Left lung (tissue), 14 donors: ENCODE measurements at places on chromosomes 6 and 20.
A peak's percentile ranks its signal among the peaks of the same experiment; 100 is the strongest.

- DNase-seq: no peak
These were observed 19.8 kb downstream of the SIRPD start for GRCh38 chr20:1537731-1538058.

DNA sequence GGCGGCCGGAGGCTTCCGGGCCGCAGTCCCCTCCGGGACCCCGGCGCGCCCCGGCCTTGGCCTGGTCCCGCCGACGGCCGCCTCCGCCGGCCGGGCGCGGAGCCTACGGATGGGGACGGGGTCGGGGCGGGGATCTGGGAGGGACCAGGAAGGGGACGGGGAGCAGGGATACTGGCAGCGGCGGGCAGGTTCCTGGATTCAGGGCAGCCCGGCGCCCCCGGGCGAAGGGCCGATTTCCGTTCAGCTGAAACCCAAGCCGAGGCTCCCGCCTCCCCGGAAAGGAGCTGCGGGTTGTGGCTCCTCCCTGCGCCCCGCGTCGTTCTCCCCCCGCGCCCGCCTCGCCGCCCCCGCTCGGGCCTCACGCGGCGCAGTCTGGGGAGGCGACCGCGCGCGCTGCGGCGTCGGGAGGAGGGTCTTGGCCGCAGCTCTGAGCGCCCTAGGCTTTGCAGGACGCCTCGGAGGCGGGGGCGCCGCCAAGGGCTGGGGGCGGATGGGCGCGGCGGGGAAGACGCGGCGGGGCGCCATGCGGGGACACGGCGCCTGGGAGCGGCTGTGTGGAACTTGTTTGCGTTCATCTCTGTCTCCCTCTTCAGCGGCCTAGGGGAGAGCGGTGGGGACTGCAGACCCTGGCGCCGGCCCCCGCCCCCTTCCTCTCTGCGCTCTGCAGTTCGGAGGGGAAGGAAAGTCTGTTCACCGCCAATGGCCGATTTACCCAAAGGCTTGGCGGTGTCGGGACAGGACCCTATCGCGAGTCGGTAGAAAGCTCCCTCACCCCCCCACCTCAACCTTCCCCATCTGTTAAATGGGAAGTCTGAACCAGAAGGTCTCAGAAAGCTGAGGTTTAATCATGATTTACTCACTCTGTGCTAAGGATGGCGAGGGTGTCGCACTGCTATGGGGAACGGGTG, 22.7 kb upstream of the TMEM181 start:
- no peak for DNase-seq

GRCh38 chr6:87118054-87118453, 23.1 kb upstream of the CGA start:
- DNase-seq: no peak

DNA sequence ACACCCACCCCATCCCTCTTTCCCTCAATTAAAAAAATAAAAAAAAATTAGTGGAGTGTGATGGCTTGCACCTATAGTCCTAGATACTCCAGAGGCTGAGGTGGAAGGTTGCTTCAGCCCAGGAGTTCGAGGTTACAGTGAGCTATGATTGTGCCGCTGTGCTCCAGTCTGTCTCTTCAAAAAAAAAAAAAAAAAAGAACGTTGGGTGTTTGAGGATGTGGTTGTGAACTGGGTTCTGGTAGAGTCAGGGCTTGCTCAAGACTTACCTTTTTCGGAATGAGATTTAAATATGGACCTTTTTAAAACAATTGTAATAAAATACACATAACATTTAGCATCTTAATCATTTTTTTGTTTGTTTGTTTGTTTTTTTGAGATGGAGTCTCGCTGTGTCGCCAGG, 211.9 kb downstream of the OR2B2 start:
- no peak for DNase-seq

GRCh38 chr20:59783641-59784010, 149.8 kb downstream of the SYCP2 start:
- DNase-seq: no peak

GRCh38 chr20:25626779-25627178, 3.0 kb upstream of the NANP start:
- DNase-seq: no peak

GRCh38 chr20:12957968-12958367, 50.8 kb upstream of the SPTLC3 start:
- DNase-seq: no peak

DNA sequence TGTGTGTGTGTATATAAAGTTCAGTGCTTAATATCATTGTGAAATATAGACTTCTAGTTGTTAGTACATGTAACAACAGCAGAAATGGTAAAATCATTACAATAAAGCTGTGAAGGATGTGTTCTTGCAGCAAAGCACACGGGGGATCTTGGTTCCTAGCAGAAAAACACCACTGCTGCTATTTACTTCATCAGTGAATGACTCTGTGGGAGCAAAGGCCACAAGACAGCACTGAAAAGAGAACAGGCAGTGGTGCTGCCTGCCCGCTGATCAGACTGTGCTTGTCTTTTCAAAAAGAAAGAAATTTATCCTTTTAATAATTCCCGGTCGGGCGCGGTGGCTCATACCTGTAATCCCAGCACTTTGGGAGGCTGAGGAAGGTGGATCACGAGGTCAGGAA, 689.9 kb upstream of the CITED2 start:
- DNase-seq: no peak

- no peak for DNase-seq
These were observed 423.1 kb downstream of the MAFB start for GRCh38 chr20:40265825-40266533.

DNA sequence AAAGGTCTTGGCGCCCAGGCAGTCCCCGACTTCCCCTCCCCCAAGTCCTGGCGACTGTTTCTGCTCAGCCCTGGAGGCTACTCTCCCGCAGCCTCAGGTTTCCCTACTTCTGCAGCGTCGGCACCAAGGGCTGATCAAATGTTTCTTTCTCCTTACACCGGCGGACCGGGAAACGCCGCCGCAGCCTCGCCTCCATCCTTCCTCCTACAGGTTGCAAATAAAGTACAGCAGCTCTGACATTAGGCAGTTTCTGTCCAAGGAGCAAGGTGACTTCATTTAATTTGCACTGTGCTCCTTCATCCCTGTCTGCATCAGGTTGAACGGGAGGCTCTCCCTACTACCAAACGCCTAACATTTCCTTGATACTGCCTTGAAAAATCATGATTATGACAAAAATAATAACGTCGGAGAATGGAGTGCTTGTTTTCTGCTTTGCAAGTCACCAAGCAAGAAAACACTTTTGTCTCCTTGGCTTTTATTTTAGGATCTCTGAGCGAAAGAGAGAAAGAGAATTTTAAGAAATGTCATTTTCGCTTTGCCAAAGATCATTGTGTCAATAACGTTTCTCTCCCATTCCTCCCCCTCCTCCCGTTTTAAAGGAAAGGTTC, 1.0 kb downstream of the CLIC5 start:
- DNase-seq: peak; percentile 75

- no peak for DNase-seq
These were observed 2.3 kb upstream of the ALDH5A1 start for GRCh38 chr6:24492475-24492874.

DNA sequence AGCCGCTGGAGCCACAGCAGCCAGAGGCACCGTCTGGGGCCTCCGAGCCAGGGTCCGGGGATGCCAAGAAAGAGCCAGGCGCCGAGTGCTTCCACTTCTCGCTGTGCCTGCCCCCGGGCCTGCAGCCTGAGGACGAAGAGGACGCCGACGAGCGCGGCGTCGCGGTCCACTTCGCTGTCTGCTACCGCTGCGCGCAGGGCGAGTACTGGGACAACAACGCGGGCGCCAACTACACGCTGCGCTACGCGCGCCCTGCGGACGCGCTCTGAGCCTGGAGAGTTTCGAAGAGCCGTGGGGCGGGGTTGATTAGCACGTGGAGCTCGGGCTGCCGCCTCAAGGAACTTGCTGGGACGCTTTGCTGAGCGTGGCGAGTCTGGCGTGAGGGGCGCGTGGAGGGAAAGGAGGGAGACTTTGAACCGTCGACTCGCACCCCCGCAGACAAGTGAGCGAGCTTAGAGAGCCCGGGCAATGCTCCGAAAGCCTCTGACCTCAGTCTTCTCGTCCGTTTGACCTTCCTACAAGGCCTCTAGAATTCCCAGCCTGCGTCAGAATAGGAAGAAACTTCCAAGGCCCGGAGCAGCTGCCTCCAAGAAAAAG, 1.3 kb downstream of the PPP1R3G start:
- no peak for DNase-seq
